ENCODE measurements at places on chromosomes 3 and 15.

- no peak for DNase-seq
Observed at GRCh38 chr3:23055733-23056376, 147.3 kb upstream of the UBE2E2 start.

DNA sequence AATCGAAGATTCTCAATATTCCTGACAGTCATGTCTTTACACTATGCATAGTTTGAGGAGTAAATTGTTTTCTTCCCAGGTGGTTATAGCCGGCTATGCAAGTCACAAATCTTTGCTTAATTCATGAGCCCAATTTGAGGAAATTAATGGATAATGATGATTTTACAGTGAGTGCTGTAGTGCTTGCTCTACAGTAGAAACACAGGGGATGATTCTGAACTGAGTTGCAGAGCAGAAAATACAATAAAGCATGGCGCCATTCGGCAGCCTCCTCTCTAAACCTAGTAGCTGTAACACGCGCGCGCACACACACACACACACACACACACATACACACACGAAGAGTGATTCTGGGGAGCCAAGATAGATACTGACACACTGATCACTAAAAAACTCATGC, 181.7 kb upstream of the DPH6 start:
- no peak for DNase-seq

DNA sequence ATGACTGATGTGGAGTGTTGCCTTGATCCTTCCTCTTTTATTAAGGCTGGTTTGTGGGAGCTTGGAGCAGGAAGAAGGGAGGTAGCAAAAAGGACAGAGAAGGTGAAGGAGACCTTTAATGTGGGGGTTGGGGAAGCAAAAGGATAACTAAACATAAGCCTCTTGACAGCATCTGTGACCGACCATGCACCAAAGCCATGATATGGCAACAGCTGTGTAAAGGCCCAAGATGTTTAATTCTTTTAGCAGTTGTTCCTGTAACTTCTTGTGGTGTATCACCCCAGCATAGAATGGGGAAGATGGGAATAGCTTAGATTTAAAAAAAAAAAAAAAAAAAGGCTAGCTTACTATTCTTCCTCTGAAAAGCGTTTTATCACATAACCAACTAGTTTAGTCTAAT, 194.7 kb downstream of the KLHL25 start:
- no peak for DNase-seq

- DNase-seq, result no peak
Observed at GRCh38 chr3:123728014-123728413, 143.2 kb upstream of the HACD2 start.

- DNase-seq, result no peak
Observed at GRCh38 chr3:122033023-122033422, 11.0 kb upstream of the ILDR1 start.

DNA sequence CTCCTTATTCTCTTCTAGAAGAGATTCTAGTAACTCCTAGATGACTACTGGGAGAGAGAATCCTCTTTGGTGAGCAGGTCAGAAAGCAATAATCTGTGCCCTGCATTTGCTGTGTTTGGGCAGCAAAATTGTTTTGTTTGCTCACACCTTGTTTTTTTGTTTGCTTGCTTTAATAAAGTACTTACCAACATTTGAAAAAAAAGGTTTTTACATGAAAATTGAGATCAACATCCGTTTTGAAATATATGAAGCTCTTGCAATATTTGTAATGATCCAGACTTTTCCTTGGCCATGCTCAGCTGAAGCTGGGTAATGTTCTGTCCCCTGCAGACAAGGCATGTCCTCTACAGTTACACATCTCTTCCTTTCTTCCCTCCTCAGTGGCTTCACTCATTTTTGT, 62.2 kb downstream of the DIPK2A start:
- no peak for DNase-seq

GRCh38 chr3:167095976-167096375, 284.1 kb downstream of the ZBBX start:
- DNase-seq, result no peak

GRCh38 chr3:150736903-150737832, 25.8 kb downstream of the SIAH2 start:
- no peak for DNase-seq

All from eye (tissue), 1 donor.